Lung microvascular endothelial cell (primary cell): ENCODE measurements at places on chromosomes 7 and 10. TPM values are rescaled to one million over a fixed set of nuclear protein-coding genes. Genes with fewer than 3 reads are reported as not detected.
A peak's percentile ranks its signal among the peaks of the same experiment; 100 is the strongest.

GRCh38 chr7:138890499-138891445 lies 90.4 kb downstream of the KIAA1549 start:
- DNase-seq = no peak

DNA sequence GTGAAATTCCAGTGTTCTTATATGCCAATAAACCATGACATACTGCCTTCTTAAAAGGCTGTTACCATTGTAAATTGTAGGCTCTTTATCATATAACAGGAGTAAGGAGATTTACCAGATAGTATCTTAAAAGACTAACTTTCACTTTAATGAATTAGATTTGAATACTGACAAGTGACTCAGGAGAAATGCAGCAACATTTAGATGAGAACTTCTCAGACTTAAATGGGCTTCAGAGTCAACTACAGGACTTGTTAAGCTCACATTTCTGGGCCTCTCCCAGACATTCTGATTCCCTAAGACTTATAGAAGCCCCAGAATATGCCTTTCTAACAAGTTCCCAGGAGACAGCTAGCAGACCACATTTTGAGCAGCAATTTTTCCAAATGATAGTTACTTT lies 466.3 kb downstream of the ARL4A start:
- DNase-seq = no peak

DNA sequence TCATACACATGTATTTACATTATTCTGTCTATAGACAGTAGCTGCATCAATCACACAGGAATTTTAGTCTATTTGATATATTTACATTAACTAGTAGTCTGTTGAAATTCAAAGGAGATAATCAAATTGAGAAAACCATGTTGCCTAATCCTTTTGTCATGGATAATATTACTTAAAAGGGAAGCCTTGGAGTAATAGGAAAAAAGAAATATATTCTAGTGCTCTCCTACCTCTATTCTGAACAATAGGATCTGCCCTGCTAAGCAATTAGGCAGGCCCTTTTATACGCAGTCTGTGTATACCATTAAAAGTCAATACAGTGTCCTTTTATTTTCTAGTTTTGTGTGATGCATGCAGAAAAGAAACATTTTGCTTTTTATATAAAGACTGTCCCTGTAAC lies 24.5 kb downstream of the UMAD1 start:
- no peak for DNase-seq

DNA sequence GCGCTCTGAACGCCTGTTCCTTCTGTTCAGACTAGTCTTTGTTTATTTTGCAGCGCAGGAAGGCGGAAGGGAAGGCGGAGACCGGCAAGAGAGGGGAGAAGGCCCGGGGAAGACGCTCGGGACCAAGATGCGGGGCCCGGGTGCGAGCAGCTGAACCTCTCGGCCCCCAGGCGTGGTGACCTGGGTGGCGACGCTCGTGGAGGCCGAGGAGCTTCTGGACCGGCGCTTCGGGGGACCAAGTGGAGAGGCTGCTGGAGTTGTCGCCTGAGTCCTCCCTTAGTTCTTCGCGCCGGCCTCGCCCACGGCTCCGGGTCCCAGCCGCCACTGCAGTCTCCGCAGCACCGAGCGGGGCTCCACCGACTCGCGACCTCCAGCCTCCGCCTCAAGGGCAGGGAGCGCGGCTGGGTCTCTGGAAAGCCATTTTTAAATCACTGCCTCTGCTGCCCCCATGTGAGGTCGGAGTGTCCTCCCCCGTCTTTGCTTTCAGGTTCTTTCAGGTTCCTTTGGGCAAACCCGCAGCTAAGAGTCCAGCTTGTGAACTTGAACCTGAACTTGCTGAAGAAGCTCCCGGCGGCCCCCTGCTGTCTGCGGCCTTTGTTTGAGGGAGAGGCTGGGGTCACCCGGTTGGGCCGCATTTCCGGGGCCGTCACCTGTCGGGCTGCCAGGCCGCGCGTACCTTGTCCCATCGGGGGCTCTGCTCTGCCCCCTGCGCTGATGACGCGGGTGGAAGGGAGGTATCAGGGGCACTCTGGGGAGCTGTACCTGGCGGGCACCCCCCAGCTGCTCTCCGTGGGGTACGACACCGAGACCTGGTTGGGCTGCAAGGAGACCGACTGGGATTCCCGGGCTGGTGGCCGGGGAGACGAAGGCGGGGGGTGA lies 136.0 kb downstream of the KIF20B start:
- peak; percentile 24 for DNase-seq

- DNase-seq = no peak
Observed at GRCh38 chr7:120996333-120996987, 7.9 kb downstream of the CPED1 start.

DNA sequence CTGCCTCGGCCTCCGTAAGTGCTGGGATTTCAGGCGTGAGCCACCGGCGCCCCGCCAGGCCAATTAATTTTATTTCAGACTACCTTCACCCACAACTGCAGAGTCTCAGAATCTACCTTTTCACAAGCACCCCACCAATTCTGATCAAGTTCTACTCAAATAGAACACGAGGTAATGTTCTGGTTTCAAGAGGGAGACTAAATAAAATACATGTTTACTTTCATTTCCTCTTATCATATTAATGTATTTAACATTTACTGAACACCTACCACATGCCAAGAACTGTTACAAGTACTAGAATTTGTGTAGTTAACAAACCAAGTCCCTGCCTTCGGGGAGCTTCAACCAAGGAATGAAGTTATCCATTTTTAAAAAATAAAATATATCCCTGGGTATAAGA lies 25.5 kb upstream of the RGS10 start:
- no peak for DNase-seq

GRCh38 chr10:31399631-31400030 lies 80.6 kb downstream of the ZEB1 start:
- no peak for DNase-seq

DNA sequence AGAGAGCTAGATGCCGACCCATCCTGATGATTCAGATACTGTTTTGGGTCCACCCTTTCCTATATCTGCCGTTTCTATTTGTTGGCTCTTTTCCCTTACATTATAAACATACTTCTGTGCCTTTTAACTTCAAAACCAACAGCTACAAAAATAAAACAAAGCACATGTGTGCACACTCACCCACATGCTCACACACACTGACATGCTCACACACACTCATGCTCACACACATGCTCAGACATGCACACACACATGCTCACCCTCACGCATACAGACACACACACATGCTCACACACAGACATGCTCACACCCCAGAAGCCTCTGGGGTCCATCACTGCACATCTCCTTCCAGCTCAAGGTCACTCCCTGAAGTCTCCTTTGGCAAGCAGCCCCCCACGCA lies 88.1 kb downstream of the TCERG1L start:
- no peak for DNase-seq

DNA sequence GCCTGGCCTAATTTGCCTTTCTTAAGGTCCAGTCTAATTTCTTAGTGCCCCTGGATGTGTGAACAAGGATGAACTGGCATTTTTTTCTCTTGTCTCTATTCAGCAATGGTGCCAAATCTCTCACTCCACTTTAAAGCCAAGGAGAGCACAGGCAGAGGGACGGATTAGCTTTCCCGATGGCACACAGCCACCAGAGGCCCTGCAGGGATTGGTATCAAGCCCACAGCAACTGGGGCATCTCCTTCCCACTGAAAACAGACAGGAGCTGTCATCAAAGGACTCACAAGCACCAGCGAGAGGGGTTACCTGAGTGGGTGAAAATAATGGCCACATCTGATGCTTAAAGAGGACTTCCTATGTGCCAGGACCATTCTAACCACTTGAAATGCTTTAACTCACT lies 83.1 kb downstream of the ITIH5 start:
- no peak for DNase-seq

DNA sequence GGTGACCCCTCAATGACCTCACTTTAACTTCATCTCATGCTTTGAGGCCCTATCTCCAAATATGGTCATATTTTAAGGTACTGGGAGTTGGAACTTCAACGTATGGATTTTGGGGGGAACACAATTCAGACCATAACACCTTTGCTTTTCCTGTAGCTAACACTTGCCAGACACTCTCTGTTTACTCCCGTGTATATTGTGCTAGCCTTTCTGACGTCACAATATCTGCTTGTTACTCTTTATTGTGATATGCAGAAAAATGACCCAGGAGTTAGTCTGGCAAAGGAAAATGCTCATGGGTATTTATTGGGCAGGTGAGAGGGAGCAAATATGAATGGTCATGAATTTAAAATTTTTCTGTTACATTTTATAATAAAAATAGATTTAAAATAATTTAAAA lies 45.7 kb upstream of the KCND2 start:
- no peak for DNase-seq

GRCh38 chr10:24430591-24430990 lies 221.7 kb downstream of the KIAA1217 start:
- DNase-seq = no peak

The LIPJ gene
- not detected in 2 replicates for total RNA-seq

The RELN gene
- 375 and 1,451 TPM in 2 replicates for total RNA-seq

The ZNF107 gene
- total RNA-seq = 1.3 and 2.4 TPM in 2 replicates

The SYT15B gene
- 0.87 and 0.99 TPM in 2 replicates for total RNA-seq
